ENCODE measurements at places on chromosomes 4 and X. TPM values are rescaled to one million over a fixed set of nuclear protein-coding genes. Genes with fewer than 3 reads are reported as not detected.

DNA sequence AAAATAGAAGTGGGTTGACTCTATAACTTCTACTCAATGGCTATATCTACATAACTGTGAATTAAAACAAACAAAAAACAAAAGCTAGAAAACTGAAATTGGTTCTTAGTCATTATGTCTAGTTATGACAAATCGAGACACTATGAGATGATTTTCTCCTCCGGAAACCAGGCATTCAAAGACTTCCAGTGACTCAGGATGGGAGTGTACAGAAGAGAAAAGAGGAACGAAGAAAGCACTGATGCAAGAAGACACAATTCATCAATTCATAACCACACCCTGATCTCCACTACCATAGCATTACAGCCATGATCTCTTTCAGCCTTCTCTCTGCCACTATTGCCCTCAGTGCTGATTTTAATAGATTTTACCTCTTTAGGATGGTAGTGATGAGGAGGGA, 253.6 kb downstream of the CBLL2 start:
- DNase-seq, result no peak

The CENPVL1 gene
- not detected for total RNA-seq

DNA sequence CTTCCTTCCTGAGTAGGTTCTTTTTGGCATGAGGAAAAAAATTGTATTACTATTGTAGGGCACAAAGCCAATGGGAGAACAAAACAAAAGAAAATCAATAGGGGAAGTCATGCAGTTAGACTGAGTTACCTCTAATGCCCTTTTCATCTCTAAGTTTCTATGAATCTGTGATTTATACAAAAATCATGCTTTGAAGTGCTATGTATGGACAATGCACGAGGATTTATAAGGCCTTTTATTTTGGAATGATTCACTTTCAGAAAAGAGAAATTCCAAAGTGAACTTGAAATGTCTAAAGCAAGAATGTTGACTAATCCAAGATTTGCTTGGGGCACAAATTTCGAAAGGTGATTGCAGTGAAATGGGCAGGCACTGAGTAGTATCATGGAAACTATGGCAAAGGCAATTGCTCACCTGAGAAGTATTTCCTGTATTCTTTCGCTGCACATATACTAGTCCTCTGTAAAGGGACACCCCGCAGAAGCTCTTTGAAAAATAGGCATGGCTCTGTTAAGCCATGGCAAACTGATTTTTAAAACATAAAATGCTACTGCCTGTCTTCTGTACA, 52.8 kb downstream of the ADGRG4 start:
- DNase-seq, result peak; percentile 16

The GAGE1 gene
- total RNA-seq, result not detected

GRCh38 chr4:37717576-37717975, 31.4 kb upstream of the RELL1 start:
- DNase-seq, result no peak

GRCh38 chr4:121070696-121071639, 1.4 kb downstream of the NDNF start:
- DNase-seq, result peak; percentile 19

GRCh38 chr4:22635692-22636091, 57.0 kb upstream of the GBA3 start:
- DNase-seq, result no peak

DNA sequence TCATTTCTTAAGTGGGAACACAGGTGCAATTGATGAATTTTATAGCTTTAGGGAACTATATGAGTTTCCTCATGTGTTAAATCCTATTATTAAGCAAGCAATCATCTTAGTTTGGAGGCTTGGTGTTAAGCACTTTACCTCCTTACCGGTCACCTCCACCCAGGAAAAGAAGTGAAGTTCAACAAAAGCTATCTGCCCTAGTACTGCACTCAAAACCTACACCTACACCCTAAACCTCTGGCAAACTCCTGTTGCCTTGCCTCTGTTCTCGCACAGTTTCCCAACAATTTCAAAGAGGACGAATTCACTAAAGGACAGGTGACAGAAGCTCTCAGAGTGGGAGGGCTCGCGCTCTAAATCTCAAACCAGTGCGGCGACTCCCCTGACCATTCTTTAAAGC, 85.7 kb upstream of the TENT5D start:
- no peak for DNase-seq

DNA sequence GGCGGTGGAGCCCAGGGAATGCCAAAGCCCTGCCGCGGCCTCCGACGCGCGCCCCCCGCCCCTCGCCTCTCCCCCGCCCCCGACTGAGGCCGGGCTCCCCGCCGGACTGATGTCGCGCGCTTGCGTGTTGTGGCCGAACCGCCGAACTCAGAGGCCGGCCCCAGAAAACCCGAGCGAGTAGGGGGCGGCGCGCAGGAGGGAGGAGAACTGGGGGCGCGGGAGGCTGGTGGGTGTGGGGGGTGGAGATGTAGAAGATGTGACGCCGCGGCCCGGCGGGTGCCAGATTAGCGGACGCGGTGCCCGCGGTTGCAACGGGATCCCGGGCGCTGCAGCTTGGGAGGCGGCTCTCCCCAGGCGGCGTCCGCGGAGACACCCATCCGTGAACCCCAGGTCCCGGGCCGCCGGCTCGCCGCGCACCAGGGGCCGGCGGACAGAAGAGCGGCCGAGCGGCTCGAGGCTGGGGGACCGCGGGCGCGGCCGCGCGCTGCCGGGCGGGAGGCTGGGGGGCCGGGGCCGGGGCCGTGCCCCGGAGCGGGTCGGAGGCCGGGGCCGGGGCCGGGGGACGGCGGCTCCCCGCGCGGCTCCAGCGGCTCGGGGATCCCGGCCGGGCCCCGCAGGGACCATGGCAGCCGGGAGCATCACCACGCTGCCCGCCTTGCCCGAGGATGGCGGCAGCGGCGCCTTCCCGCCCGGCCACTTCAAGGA, at the start of gene FGF2:
Gene FGF2 (plus strand): TSS at position 279 of the 705 bp plus-strand sequence. CDS start 344 bp downstream, at position 623.
- peak; percentile 53 for DNase-seq

DNA sequence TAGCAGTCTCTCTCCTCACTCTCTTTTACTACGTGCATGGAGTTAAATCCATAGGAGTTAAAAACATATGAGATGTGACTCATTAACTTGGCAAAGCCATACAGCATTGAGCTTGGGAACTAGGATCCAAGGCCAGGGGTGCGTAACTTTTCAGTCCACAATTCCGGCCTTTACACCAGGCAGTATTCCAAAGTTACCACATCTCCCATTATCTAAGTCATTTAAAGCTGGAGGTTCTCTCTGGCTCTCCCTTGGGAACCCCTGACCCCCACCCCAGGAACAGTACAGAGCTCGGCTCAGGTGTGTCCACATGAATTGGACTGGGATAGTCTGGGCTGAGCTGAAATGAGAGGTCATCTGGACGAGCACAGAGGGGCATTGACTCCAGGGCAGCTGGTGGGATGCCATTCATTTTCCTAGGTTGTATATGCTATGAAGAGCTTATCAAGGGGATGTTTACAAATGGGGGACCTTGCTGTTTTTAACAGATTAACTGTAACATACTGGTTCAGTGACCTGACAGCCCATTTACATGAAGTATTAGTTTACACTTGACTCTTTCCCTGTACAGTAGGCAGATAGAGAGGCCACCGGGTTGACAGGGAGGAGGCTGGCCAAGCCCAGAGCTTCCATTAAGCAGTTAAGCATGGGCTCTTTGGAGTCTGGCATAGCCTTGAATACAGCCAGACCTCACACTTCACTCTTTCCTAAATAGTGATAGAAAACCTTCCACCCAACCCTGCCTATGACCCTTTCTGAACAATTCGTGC, 128.8 kb downstream of the RAB28 start:
- no peak for DNase-seq

The EDA2R gene
- total RNA-seq, result 0.60 TPM

DNA sequence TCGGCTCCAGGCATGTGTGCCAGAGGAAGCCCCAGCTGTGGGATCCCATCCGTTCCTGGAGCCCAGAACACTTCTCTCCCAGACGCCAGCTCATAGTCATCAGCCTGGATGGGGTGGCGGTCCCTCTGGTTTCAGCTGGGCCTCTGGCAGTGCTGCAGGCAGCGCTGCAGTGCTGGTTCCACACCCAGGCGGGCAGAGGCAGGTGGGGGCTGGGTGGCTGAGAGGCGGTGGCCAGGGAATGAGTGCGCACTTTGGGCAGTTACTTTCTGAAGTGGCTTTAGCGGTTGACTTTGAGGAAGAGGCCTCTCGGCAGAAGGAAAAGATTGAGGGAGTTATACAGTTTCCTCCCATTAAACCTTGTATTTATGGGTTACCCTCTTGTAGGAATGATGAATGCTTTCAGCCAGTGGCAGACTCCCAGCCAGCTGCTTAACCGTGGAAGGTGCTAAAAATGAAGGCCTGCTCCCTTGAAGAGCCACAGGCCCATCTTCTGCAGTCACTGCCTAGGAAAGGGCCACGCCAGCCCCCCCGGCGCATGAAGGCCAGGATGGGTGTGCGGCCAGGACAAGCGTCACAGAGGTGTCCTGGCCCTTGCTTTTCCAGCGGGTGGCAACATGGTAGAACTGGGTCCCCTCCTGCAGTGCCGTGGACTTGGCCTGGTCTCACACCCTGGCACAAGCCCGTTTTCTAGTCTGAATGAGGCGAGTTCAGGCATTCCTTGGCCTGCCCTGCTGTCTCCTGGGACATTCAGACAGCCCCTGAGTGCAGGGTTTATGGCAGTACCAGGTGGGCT, 9.9 kb downstream of the TADA2B start:
- peak; percentile 28 for DNase-seq

DNA sequence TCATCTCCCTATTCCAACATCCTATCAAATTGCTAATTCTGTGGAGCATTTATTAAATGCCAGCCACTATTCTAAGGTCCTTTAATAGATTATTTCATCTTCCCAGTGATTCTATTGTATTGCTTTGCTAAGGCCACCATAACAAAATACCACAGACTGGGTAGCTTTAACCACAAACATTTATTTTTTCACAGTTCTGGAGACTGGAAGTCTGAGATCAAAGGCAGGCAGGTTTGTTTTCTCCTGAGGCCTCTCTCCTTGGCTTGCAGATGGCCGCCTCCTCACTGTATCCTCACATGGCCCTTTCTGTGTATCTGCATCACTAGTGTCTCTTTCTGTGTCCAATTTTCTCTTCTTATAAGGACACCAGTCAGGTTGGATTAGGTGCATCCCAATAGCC, 64.5 kb downstream of the CPE start:
- no peak for DNase-seq

DNA sequence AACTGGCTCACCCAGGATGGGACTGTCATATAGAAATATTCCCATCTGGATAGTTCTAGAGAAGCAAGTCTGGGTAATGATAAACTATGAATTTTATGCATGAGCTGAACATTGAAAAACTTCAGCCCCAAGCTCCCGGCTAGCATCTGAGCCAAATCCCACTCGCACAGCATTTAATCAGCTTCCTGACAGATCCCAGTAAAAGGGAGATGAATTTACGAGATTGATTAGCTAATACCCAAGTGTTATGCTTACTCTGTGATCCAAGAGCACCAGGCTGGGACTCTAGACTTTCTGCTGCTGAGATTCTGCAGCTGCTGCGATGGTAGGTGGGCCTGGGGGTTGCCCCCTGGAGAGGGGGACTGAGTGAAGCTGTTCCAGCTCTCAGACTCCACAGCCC, 28.0 kb downstream of the FRMPD3 start:
- no peak for DNase-seq

GRCh38 chrX:13151828-13152517, 107.6 kb upstream of the FAM9C start:
- DNase-seq, result no peak
